Activated naive CD4-positive, alpha-beta T cell (primary cell): ENCODE measurements at places on chromosomes 2 and 18.

DNA sequence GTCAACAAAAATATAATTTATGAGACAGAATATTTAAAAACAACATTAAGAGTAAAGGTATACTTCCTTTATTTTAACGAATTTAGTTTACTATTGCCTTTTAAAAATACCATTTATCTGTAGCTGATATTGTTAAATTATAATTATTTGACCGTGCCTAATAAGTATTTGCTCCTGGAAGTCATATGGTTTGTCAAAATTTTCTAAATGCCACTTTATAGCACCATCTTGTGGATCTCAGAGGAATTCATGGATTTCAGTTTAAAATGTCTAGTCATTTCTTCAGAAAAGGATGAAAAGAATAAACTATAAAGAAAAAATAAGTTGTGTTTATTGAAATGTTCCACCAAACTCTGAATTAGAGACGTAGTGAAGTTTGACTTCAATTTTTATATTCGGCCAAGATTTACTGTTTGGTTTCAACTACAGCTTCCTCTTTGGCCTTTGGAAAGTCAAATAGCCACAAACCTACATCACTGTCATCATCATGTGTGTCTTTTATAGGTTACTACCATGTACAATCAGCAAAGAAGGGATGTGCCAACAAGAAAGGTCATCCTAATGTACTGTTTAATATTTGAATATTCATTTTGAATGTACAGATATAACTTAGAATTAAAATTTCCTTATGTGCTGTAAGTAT is 10.3 kb upstream of the FTCDNL1 start:
- no peak for DNase-seq

DNA sequence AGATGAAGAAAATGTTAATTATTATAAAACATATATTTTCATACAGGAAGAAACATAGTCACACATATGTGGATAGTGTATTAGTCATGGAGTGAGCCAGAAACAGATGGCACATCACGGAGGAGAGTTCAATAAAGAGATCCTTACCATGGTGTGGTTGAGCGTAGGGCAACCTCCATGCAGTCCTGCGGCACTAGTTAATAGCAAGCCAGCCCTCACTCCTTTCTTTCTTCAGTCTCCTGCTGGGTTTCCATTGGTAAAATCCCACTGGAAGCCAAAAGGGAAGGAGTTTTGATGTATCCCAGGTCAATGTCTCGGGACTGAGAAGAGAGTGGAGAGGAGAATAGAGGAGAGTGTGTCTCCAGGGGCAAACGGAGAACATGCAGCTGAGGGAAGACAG is 328.1 kb downstream of the NR4A2 start:
- DNase-seq = no peak

DNA sequence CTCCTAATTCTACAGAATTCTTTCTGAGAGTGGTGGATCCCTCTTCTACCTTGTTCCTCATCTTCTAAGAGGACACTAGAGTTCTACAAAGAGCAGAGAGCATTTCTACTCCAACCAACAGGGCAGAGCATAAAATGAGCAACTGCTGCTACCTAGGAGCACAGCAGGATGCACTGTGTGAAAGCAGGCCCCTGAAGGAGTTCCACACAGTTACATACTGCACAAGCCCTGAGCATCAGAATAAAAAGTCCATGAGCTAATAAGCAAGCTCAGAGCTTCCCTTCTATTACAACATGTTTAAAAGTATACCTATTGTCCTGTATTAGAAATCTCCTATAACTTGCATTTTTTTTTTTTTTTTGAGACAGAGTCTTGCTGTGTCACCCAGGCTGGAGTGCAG is 8.4 kb downstream of the FHL2 start:
- no peak for DNase-seq

DNA sequence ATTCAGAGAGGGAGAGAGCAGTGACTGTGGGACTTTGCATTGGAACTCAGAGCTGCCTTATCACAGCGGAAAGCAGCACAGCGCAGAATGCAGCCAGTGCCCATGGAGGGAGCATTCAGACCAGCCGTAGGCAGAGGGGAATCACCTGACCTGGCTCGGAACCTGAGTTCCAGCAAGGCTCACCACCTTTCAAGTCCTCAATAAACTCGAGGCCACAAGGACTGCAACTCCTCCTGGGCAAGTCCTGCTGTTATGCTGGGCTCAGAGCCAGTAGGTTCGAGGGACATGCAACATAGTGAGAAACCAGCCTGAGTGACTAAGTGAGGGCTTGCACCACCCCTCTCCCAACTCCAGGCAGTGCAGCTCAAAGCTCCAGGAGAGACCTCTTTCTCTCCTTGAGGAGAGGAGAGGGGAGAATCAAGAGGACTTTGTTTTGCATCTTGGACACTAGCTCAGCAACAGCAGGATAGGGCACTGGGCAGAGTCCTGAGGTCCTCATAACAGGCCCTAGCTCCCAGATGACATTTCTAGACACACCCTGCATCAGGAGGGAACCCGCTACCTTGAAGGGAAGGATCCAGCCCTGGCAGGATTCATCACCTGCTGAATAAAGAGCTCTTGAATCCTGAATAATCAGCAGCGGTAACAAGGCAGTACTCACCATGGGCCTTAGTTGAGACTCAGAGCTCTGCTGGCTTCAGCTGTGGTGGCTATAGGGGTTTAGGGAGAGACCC is 136.8 kb upstream of the OTOS start:
- DNase-seq = no peak

DNA sequence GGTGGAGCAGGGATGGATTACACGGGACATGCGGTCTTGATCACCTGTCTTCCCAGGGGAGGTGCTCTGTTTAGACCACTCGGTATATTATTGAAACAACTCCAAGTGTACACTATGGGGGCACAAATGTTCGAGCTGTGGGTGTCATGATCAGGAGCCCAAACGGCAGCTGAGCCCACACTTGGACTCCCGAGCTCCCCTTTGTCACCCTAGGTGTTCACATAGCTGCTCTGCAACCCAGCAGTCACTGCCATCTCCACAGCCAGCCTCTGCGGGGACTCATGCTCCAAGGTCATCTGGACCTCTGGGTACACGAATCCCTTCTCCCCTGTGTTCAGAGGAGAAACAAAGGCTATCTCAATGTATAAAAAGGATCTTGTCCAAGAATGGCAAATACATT is 46.0 kb downstream of the CAPN13 start:
- DNase-seq = no peak

GRCh38 chr18:63892566-63892965 is 5.1 kb downstream of the SERPINB2 start:
- no peak for DNase-seq

- no peak for DNase-seq
These were observed 984 bp downstream of the CCDC88A start for GRCh38 chr2:55418512-55419232.

- DNase-seq = no peak
These were observed 124.7 kb upstream of the CTAGE1 start for GRCh38 chr18:22542406-22542835.

DNA sequence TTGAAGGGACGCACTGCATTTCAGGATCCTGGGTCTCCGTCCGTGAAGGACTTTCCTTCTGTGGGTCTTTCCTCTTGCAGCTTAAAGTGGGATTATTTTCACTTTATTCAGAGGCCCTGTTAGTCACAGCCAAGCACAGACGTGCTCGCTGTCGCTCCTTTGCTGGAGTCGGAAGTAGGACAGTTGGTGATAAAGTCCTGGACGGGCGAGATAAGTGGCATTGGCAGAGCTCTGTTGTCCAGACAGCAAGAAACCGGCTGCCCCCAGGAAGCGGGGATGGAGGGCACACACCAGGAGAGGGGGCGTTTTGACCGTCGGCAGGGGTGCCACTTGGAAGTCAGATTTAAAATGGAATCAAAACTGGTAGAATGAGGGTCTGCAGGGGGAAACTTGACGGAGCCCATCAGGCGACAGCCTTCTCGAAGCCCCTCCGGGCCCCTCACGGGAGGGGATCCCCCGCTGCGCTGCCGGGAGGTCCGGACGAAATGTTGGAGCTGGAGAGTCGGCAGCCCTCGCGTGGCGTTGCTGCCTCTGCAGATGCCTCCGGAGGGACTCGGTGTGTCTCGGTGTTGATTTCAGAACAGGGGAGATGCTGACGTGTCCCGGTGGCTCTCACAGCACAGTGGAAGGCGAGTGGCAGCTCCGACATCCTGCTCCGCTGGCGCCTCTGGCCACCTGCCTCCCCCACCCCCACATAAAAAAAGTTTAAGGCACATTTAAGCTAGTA is 124.2 kb downstream of the NFATC1 start:
- DNase-seq = no peak

- no peak for DNase-seq
These were observed 20.9 kb downstream of the OXER1 start for GRCh38 chr2:42742740-42743658.

GRCh38 chr2:230781130-230781797 is 68.6 kb downstream of the CAB39 start:
- DNase-seq = no peak

GRCh38 chr2:88471083-88471942 is 18.8 kb upstream of the FOXI3 start:
- DNase-seq = no peak

DNA sequence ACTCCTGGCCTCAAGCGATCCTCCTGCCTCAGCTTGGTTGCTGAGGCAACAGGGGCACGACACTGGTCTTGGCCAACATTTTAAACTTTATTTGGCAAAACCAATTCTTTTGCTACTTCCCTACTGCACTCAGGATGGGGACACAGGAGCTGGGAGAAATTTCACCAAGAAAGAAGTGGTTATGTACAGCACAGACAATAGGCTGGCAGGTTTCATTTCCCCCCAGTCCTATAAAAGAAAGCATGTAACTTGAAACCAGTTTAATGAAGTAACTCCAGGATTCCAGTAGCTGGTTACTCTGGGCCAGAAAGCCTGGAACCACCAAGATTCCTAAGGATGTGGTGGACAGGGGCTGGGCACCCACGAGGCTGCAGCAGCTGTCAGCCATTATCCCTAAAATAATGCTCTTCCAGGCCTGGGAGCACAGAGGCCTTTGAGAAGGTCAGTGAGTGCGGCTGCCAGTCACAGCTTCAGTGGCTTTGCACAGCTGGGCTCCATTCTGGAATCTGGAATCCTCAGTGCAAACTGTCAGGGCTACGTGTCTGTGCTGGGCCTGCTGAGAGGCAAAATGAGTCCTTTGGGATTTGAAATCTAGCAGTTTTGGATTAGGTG is 142.3 kb upstream of the ITGA6 start:
- no peak for DNase-seq

DNA sequence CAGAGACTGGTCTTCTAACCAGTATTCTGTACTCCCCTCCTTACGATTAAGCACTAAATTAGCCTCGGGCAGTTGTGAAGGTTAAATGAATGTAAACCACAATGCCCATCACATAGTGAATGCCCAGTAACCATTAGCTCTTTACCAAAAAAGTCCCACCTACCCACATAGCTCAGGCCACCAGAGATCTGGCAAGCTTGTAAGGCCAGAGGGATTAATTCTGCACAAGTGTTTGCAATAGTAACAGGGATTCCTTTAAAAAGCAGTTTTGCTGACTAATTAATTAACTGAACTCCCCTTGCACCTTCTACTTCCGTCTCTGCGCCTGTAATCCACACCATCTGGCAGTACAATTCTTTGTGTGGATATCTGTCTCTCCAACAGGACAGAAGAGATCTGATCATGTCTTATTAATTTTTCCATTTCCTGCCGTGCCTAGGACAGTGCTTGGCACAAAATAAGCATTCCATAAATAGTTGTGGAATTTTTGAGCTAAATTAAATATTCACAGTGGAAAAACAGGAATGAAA is 36.2 kb upstream of the IGFBP2 start:
- no peak for DNase-seq

- no peak for DNase-seq
These were observed 211.2 kb downstream of the SMAD2 start for GRCh38 chr18:47719096-47719780.

DNA sequence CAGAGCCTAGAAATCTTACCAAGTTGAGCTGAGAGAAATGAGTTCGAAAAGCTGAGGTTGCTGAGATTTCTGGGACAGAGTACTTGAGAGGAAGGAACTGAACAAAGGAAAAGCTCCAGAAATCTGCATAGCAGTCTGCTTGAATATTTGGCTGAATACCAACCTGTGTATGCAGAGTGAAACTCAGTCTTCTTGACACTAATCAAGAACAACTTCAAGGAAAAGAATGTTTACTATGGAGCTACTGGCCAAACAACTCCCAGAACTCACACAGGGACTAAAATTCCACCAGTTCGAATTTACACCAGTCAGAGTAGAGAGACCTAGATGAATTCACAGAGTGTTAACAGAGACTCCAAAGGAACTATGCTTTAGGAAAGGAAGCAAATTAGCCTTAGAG is 66.5 kb downstream of the USP37 start:
- no peak for DNase-seq

DNA sequence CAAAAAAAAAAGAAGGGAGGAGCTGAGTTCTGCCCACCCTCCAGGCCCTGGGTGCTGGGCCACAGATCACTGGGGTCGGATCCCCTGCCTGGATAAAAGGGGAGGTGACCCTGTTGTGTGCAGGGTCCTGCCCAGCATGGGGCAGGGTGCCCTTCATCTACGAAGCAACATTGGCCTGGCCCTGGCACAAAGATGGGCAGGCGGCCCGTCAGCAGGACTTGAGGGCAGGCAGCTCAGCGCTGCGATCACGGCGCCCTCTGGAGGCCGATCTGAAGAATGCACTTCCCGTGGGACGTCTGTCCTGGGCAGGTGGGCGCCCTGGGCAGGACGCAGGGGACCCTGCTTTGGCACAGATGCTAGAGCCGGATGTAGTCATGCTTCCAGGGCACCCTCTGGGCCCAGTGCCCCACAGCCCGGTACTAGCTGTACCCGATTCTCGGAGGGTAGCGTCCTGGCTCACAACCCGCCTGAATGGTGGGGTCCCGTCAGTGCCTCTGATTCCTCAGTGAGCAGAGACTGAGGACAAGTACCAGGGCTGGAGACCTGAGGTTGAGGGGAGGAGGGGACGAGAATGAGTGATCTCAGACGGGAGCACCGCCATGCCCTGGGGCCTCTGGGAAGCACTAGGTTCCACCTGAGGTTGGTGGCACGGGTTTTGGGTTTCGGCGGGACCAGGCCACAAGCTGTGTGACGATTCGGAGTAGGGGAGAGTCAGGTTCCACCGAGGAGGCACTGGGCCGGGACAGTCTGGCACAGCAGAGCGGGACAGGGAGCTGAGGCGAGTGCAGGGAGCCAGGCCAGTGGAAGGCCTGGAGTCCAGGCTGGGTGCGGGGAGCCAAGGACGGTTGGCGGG is 18.0 kb downstream of the ARID5A start:
- DNase-seq = peak; percentile 27

GRCh38 chr2:83470928-83471327 is 988.2 kb downstream of the SUCLG1 start:
- DNase-seq = no peak

DNA sequence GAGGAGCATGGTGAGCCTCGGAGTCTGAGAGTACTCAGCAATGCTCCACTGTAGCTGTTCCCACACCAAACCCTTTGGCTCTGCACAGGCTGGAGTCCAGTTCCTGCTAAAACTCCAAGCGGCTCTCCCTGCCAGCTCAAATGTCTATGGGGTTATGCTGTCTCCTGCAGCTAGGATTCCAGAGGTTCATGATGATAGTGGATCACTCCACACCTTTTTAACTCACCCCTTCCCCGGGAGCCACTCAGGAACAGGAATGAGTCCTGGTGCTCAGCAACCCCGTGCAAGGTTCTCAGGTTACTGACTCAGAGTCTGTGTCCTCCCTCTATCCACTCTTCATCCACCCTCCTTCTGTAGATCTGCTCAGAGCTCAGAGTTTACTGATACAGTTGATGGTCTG is 410.0 kb downstream of the CDH19 start:
- DNase-seq = no peak
